Aorta (tissue), 5 donors: ENCODE measurements at places on chromosomes 13 and 19. TPM values are rescaled to one million over a fixed set of nuclear protein-coding genes. Genes with fewer than 3 reads are reported as not detected.

ZNF285 gene
- 3.1 TPM for total RNA-seq

GRCh38 chr19:46931202-46931601 lies 70.4 kb downstream of the ARHGAP35 start:
- DNase-seq: no peak
- H3K36me3 ChIP-seq: no peaks in the 10 kb centered on the region
- H3K27me3 ChIP-seq: no peaks in the 10 kb centered on the region
- no peak overlapping the region for H3K4me3 ChIP-seq
- peaks cover 8% of the 10 kb centered on the region for H3K4me1 ChIP-seq

- no peak overlapping the region for H3K4me3 ChIP-seq
- H3K36me3 ChIP-seq: no peaks in the 10 kb centered on the region
- no peaks in the 10 kb centered on the region for H3K27me3 ChIP-seq
- H3K4me1 ChIP-seq: peaks cover 4% of the 10 kb centered on the region
Measured at GRCh38 chr13:40662866-40663265, 3.6 kb downstream of the FOXO1 start.

DNA sequence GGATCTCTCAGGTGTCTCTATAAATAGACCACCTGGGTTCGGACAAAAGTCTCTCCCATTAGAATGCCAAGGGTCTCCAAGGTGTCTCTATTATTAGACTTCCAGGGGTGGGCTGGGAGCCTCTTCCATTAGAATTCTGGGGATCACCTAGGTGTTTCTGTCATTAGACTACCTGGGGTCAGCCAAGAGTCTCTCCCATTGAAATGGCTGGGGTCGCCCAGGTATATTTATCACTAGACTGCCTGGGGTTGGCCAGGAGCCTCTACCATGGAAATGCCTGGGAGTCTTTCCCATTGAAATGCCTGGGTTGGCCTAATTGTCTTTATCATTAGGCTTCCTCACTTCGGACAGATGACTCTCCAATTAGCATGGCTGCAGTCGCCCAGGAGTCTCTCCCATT lies 1565.5 kb downstream of the UQCRFS1 start:
- H3K4me3 ChIP-seq: no peak overlapping the region
- no peak overlapping the region for H3K27ac ChIP-seq
- no peak for DNase-seq
- H3K36me3 ChIP-seq: no peaks in the 10 kb centered on the region
- no peaks in the 10 kb centered on the region for H3K27me3 ChIP-seq

GRCh38 chr13:44872751-44873150 lies 116.5 kb downstream of the NUFIP1 start:
- no peaks in the 10 kb centered on the region for H3K27me3 ChIP-seq
- H3K27ac ChIP-seq: no peak overlapping the region
- no peaks in the 10 kb centered on the region for H3K4me1 ChIP-seq
- H3K36me3 ChIP-seq: no peaks in the 10 kb centered on the region

- H3K27ac ChIP-seq: no peak overlapping the region
- DNase-seq: no peak
- H3K27me3 ChIP-seq: no peaks in the 10 kb centered on the region
- no peaks in the 10 kb centered on the region for H3K36me3 ChIP-seq
Measured at GRCh38 chr13:59879281-59879680, 284.4 kb downstream of the DIAPH3 start.

DNA sequence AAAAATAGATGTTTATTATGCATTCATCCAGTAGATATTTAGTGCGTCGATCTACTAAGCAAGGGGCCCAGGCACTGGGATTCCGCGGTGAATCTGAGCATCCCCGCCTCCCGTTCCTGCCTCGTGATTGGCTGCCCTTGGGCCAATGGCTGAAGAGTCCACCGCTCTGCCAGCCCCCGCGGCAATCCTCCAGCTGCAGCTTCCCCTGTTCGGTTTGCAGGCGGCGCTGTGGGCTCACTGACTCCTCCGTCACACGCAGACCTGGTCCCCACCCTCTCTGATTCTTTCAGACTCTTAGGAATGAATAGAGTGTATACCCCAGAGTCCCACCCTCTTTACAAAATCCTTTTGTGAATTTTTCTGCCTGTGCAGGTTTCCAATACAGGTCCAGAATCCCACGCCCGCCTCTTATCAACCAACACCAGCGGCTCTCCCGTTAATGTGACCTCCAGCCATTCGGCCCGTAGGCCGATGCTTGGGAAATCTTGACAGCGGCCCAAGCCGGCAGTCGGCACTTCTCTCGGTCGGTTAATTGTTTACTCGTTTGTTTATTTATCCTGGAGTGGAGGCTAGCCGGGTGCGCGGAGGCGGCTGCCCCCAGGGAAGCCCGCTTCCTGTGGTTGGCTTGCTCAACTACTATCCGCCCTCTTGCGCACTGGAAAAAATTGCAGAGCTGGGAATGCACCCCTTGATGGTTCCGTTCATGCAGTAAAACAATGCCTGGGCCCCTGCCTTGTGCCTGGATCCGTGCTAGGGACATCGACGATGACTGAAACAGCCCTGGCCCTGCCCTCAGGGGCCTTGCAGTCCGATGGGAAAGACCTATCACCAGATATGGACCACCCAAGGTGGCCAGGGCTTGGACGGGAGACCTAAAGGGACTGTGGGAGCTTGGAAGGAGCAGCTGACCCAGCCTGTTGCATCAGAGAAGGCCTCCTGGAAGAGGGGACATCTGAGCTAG lies 4.5 kb upstream of the ARHGAP35 start:
- peak overlapping the region; percentile 29 for H3K27ac ChIP-seq
- peaks cover 3% of the 10 kb centered on the region for H3K4me1 ChIP-seq
- no peaks in the 10 kb centered on the region for H3K36me3 ChIP-seq
- peak overlapping the region; percentile 21 for H3K4me3 ChIP-seq

DNA sequence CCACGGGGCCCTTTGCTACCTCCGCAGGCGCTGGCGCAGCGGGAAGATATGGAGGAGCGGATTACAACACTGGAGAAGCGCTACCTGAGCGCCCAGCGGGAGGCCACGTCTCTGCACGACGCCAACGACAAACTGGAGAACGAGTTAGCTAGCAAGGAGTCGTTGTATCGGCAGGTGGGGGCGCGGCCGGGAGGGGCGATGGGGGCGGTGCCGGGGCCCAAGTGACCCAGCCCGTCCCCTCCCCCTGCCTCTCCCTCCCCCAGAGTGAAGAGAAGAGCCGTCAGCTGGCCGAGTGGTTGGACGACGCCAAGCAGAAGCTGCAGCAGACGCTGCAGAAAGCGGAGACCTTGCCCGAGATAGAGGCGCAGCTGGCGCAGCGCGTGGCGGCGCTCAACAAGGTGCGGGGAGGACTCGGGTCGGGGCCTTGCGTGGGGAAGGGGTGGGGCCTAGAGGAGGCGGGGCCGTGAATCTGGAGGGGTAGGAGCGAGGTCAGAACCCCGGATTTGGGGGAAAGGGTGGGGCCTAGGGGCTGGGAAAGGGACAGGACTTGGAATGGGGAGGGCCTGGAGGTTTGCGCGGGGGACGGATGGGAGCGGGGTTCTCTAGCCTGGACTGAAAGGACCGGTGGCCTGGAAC lies 13.7 kb downstream of the PPFIA3 start:
- no peaks in the 10 kb centered on the region for H3K4me1 ChIP-seq
- DNase-seq: no peak
- H3K27ac ChIP-seq: no peak overlapping the region
- no peaks in the 10 kb centered on the region for H3K27me3 ChIP-seq

NCAN gene
- total RNA-seq: not detected

F2RL3 gene
- total RNA-seq: 0.78 TPM

DNA sequence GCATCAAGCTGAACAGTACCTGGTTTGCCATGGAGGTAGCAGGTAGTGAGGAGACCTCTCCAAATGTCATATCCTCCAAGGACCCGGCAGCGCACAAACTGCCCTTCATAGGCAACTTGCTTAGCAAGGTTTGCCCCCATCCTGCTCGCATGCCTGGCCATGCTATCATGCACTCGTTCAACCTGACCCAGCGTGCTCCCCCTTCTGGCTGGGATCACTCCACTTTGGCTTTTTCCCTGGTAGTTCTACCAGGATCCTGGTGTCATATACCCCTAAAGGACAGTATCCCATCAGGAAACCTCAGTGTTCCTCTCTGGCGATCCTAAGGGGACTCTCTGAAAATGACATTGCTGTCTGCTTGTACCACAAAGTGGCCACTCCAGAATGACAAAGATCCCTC lies 38.6 kb upstream of the ZNF30 start:
- H3K4me1 ChIP-seq: no peaks in the 10 kb centered on the region
- H3K4me3 ChIP-seq: no peak overlapping the region
- H3K27me3 ChIP-seq: no peaks in the 10 kb centered on the region
- H3K36me3 ChIP-seq: no peaks in the 10 kb centered on the region

GRCh38 chr19:35789978-35790944 lies 14.9 kb downstream of the ARHGAP33 start:
- no peak for DNase-seq
- H3K36me3 ChIP-seq: no peaks in the 10 kb centered on the region
- H3K27me3 ChIP-seq: no peaks in the 10 kb centered on the region
- no peak overlapping the region for H3K4me3 ChIP-seq

FAM83E gene
- total RNA-seq: not detected

SYNE4 gene
- 1.0 TPM for total RNA-seq

PGLYRP2 gene
- total RNA-seq: not detected

- no peaks in the 10 kb centered on the region for H3K36me3 ChIP-seq
- H3K27me3 ChIP-seq: no peaks in the 10 kb centered on the region
- DNase-seq: no peak
- H3K27ac ChIP-seq: no peak overlapping the region
Measured at GRCh38 chr13:30002577-30002976, 152.2 kb upstream of the UBL3 start.
